ENCODE measurements at places on chromosomes 2 and 18. TPM values are rescaled to one million over a fixed set of nuclear protein-coding genes. Genes with fewer than 3 reads are reported as not detected.

UGT1A3 gene
- not detected for total RNA-seq

CASP8 gene
- total RNA-seq, result 39.4 TPM

SALL3 gene
- total RNA-seq, result not detected

SERPINB4 gene
- total RNA-seq, result 0.16 TPM

PLGLB2 gene
- 0.49 TPM for total RNA-seq

LHCGR gene
- not detected for total RNA-seq

GALR1 gene
- total RNA-seq, result not detected

TRABD2A gene
- total RNA-seq, result 8.9 TPM

SIGLEC15 gene
- total RNA-seq, result 0.44 TPM

HOXD13 gene
- total RNA-seq, result 0.24 TPM

G6PC2 gene
- not detected for total RNA-seq
